ENCODE measurements at places on chromosomes 12 and 14.

GRCh38 chr12:123024819-123025391, 44.4 kb downstream of the ARL6IP4 start:
- no peak for DNase-seq

GRCh38 chr12:58648176-58648575, 272.1 kb downstream of the LRIG3 start:
- no peak for DNase-seq

GRCh38 chr14:52033101-52033642, 35.7 kb downstream of the NID2 start:
- no peak for DNase-seq

DNA sequence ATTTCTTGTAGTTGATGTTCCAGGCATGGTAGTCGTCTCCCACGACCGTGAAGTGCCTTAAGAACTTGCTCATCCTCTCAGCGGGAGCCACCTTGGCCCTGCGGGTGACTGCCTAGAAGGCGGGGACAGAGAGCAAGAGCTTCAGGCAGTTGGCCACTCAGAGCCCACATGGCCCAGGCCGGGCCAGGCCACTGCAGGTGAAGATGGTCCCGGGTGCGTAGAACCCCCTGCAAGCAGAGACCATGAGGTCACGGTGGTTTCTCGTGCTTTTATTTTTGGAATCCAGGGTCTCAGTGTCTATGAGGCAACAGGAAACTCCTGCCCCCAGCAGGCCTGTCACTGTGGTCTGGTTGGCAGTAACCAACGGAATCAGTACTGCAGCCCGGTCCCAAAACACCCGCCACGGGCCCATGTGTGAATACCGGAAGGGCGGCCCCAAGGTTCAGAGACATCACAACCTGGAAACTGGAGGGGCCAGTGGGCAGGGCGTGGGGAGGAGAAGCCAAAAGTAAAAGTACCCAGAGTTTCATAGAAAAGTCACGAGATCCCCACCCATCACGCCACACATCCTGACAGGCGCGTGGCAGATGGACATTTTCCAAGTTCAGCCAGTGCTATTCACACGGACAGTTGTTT, 27.5 kb downstream of the HVCN1 start:
- no peak for DNase-seq

DNA sequence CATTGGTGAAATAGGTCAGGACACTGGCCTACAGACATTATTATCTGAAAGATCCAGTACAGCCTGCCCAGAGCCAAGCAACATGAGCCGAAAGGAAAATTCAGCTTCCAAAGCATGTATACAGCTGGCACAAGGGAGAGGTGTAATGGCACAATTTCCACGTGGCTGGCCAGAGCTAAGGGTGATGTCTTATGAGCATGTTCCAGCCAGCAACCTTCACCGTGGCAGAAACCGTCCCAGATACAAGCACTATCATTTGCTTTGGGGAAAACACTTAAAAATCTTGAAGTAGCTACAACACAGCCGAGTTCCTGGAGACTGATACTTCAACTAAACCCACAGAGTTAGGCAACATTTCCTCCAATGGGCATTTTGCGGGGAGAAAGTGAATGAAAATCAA, 44.5 kb downstream of the CORO1C start:
- DNase-seq, result no peak

- no peak for DNase-seq
Measured at GRCh38 chr12:84134797-84135366, 777.7 kb downstream of the SLC6A15 start.

DNA sequence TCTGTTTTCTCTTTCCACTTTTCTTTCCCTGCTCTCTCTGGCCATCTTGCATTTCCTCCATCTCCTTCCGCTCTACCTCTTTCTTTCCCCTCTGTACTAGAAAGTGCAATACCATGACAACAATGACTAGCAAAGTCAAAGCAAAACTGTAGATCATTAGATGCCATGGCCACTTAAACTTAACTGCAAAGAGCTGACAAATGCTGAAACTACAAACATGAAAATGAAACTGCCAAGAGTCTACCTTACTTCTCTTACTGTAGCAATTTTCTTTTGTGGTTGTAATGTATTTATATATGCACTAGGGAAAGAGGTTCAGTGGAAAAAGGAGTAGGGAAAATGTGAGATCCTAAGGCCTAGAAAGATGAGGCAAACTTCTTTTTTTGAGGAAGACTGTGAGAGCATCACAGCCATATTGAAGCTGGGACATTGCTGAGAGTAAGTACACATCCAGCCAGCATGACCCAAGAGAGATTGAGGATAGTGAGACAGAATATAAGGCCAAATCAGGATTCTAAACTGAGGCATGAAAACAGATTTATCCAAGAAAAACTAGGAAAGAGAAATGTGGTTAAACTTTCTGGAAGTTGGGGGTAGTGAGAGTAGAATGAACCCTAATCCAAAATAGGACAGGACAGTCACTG, 276.6 kb upstream of the NAV3 start:
- no peak for DNase-seq

DNA sequence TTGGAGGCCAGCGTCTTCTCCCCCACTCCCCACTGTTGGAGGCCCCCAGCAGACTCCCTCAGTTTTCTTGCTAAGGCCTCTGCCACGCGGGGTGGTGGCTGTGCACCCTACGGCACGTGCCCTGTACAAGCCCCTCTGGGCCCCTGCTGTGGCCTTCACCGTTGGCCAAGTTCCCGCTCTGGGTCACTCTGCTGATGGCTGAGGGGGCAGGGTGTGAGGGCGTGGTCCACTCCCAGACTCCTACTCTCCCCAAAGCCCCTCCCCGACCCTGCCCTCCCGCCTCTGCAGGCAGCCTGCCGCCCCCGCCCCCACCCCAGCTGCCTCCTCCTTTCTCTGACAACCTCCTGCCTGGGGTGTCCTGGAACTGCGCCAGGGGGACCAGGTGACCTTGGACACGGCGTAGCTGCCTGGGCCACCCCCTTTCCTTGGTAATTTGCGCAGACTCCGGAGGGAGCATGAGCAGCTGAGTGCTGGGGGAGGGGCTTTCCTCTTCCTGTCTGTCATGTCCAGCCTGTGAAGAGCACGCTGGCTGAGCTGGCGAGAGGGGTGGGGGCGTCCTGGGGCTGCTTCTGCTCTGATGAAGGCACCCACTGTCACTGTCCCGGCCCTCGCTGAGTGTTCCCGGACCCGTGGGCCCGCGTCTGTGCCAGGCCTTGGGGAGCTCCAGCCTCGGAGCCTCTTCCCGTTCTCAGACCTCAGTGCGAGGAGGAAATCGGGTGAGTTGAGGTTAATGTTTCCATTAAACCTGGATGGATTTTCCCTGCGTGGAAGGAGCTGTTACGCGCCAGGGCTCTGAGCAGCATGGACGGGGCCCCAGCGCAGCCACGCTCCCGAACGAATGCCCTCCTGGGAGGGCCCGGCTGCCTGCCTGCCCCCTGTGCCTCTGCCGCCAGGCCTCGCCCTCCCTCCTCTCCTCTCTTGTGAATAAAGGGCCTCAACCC, 85.0 kb downstream of the KIF26A start:
- peak; percentile 76 for DNase-seq

DNA sequence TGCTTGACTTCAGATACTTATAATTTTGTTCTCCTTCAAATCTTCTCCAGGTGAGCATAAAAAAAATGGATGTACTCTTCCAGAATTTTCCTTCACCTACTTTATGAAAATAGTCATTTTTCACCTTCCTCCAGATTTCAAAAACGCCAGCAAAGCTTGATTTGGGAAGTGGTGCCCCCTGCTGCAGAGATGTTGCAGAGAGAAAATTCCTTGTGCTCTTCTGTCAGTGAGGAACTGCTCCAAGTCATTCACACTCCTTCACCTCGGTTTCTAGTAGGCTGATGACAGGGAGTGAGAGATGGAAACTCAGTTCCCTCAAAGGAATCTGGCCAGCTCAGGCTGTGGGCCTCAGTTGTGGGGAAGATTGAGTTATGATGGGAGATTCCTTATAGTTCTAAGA, 24.2 kb upstream of the RNASE3 start:
- DNase-seq, result no peak

DNA sequence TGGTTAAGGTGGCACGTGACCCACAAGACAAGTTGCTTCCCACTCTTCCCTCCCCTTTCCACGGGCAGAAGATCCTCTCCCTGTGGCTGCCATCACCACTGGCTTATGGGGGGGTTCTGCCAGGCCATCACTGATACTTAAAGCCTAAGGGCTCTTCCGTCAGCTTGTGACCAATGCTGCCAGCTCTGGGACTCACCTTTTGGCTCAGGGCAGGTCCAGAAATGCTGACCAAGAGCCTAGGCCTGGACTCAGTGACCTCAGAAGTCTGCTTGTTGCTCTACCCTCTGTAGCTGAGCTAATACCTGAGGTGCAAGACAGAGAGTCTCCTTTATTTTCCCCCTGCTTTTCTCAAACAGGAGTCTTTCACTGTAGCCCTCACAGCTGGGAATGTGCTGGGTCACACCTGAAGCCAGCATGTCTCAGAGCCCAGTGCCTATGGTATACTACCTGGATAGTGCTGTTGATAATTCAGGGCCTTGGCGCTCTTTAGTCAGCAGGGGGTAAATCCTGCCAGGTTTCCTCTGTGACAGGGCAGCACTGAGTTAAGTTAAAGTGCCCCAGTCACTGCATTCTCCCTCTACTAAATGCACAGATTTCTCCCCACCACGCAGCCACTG, 19.7 kb downstream of the FGD4 start:
- DNase-seq, result no peak

DNA sequence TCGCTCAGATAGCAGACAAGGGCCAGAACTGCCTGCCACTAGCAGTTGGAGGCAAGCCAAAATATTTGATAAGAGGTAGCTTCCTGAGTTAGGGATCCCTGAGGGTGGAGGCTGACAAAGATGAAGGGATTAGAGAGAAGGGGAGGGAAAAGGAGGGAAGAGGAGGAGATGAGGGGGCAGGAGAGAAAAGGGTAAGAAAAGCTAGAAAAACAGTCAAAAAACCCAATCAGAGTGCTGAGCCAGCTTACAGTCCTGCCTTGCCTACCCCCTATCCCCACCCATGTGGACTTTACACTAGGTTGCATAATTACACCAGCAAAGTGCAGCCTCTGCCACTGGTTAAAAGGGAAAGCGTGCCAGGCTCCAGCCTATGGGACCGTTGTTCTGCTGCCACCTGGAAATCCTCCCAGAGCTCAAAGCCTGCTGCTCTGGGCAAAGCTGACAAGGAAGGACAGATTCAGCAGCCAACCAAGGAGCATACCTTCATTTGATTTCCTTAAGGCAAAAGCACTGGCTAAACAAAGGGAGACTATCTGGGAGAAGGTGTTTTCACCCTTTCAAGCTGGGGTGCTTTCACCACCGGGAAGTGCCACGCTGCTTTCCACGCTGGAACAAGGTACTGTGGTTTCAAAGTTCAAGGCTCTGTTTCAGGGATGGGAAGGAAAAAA, 3.8 kb upstream of the NUMB start:
- DNase-seq, result no peak

DNA sequence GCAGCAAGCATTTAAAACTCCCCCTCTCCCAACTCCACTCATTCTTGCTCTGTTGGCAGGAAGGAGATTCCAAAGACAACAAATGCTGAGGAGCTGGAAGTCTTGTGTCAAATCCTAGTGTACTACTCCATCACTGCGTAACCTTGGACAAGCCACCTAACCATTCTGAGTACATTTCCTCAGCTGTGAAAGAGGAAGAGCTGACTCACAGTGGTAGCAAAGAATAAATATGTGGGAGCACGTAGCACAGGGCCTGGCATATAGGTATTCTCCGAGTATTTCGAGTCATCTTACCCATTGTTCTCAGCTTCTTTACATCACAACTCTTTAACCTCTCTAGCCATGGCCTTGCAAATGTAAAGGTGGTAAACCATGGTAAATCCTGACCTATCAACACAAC, 28.7 kb downstream of the EGLN3 start:
- no peak for DNase-seq

DNA sequence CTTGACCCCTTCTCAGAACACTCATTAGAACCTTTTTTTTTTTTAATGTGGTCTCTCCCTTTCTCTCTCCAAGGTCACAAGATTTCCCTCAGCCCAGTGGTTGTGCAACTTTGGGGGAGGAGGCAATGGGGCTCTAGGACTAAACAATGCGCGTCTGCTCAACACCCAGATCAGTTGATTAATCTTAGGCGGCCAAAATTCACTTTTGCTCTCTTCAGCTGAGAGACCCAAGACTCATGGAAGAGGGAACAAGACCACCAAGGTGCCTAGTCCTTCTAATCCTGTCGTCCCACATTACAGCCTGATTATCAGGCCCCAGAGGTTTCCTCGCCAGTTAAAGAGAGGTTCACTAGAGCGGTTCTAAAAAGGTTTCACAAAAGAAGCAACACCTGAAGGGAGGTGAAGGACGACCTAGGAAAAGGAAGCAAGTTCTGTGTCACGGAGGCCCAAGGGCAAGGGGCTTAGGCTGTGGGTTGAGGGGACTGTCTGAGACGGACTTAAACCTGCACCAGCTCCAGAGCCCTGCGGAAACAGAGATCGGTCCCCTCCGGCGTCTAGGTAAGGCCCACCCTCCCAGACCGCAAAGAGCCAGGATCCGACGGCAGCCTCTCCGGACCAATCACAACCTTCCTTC, 824 bp upstream of the TARBP2 start:
- no peak for DNase-seq

GRCh38 chr12:91883811-91884210, 261.8 kb downstream of the BTG1 start:
- no peak for DNase-seq

GRCh38 chr12:90854136-90854689, 100.8 kb downstream of the CCER1 start:
- DNase-seq, result no peak

Measured in right forelimb (tissue), 1 donor.